ENCODE measurements at places on chromosomes 4 and X. TPM values are rescaled to one million over a fixed set of nuclear protein-coding genes. Genes with fewer than 3 reads are reported as not detected.

GRCh38 chr4:7073526-7074390 is 5.9 kb upstream of the GRPEL1 start:
- DNase-seq = no peak

DNA sequence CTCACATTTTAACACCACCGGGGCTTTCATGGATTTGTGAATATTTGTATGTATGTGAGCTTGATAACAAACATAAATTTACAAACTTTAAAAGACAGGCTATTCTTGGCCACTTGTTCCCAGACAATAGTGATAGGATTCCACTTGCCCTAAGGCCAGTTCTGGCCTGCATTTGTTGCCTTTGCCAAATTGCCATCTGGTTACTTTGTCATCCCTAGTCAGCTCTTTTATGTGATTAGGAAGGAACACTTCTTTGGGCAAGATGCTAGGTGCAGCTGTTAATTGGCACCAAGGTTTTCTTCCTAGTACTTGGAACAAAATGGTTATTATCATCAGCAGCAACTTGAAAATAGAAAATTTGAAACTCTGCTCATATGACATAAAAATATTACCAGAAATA is 63.3 kb downstream of the CCSER1 start:
- no peak for DNase-seq

GRCh38 chr4:176534566-176534965 is 214.8 kb downstream of the SPCS3 start:
- no peak for DNase-seq

GRCh38 chrX:115650916-115651315 is 89.9 kb downstream of the PLS3 start:
- DNase-seq = no peak

GRCh38 chr4:169337510-169337909 is 66.8 kb upstream of the SH3RF1 start:
- no peak for DNase-seq

DNA sequence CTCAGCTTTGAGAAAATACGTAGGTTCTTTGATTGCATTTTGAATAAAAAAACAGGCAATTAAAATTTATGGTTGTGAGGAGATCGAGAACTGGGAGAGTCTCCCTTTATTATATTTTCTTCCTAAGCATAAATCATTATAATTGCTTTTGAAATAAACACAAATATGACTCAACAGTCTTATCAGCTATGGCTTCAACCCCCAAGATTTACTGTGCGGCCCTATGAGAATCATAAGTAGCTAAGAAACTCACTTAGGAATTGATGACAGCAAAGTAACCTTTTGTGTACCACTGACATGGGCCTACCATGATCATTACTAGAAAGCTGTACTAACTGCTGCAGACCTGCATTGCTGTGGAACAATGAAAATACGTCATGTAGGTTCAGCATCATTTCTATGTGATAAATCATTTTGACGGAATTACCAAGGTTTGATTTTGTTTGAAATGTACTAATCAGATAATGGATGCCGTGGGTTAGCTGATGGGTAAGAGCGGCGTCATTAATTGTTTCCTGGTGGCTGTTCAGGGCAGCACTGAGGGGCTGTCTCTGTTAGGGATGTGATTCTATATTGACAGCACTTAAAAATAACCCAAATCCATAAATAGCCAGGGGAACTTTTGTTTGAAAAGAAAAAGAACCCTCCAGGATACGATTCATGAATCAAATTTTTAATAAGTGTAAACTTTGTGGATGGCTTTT is 51.5 kb upstream of the GPRIN3 start:
- no peak for DNase-seq

GRCh38 chr4:155569960-155570515 is 96.6 kb upstream of the GUCY1A1 start:
- no peak for DNase-seq

The PAGE2B gene
- total RNA-seq = not detected

DNA sequence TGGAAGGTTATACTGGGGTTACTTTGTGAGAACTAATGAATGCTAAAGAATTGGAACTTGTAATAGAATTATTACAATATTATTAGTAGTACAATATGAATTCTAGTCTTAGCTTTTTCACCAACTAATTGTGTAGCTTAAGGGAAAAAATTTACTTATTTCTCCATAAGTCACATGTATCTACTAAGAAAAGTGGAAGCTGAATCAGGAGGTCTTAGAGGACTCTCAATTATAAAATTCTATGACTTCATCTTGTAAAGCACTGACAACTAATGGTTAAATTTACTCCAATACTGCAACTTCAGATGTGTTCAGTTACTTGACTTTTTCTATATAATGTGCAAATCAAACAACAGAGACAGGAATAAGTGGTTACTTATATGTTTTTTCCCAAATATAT is 899 bp upstream of the TMPRSS11D start:
- DNase-seq = no peak

DNA sequence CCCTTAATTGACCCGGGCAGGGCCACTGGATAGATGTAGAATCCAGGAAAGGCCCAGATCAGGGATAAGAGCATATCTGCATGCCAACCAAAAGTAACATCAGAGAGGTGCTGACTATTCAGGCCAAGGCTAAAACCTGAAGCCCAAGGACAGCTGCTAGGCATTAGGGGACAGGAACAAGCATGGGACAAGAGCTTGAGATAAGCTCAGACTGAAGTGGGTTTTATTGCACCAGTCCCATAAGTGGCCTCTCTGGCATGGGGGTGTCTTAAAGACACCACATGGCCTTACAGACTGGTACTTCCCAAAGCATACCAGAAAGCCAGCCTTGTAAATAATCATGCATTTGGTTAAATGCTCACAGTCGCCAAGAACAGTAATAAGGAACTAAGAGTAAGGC is 376.1 kb downstream of the FBXW7 start:
- DNase-seq = no peak
